ENCODE measurements at places on chromosomes 11 and 22.

DNA sequence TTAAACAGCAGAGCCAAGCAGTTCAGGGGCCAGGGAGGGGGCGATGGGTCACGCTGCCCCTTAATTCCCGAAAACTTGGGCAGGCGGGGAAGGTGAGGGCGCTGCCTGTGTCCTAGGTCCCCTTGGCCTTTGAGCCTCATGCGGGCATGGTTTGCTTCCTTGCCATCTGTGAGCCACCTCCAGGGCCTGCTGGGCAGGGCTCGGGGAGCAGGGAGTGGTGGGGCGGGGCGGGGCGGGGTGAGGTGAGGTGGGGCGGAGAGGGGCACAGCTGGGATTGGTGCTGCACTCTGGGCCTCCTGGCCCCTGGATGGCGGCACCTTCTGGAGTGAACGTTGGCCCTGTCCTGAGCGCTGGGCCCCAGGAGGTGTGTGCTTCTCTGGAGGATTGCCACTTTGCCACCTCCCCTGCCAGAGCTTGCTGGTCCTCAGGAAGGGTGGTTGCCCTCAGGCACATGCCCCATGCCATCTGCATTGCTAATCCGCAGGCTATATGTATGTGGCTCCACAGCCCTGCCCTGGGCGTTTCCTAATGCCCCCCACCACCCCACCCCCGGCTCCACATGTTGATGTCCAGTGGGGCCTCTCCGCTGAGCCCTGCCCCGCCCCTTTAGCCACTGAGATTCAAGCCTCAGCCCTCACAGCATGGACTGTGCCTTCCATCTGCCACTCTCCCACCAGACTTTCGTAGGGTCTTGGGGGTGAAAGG, 352.5 kb downstream of the TBC1D22A start:
- DNase-seq, result no peak

DNA sequence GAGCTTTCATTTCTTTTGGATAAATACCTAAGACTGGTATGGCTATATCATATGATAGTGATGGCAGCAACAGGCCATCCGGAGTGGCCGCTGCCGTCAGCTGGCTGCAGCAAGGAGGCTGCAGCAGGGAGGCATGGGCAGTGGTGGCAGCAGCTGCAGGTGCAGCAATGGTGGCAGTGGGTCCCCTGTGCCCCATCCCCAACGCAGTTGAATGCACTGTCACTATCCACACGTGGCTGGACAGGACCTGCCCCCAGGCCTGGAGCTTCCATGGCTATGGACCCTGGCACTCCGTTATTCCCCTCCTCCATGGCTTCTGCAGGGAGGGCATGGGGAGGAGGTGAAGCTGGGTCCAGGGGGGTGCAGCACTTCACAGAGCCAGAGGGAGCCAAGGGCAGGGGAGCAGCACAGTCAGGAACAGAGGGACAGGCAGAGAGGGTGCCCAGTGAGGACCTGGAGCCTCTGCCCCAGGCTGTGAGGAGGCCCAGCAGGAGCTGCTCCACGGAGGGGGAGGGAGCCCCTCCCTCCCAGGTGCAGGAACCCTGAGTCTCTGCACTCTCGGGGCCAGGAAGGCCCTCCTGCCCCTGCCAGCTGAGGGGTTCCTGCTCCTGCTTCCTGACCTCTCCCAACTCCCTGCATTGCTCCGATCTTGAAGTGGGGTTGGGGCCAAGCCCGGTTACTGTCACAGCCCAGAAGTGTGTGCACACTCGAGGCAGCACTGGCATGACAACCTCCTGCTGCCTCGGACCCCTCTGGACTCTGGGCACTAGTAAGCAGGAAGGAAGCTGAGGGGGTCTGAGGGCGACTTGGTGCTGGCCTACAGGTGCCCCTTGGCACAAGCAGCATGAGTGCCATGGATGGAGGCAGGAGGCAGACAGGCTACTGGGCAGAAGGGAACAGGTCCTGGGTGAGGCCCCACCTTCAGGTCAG, 466.3 kb downstream of the GUCY1A2 start:
- no peak for DNase-seq

- DNase-seq, result no peak
These were observed 48.0 kb upstream of the L3MBTL2 start for GRCh38 chr22:41157083-41157482.

DNA sequence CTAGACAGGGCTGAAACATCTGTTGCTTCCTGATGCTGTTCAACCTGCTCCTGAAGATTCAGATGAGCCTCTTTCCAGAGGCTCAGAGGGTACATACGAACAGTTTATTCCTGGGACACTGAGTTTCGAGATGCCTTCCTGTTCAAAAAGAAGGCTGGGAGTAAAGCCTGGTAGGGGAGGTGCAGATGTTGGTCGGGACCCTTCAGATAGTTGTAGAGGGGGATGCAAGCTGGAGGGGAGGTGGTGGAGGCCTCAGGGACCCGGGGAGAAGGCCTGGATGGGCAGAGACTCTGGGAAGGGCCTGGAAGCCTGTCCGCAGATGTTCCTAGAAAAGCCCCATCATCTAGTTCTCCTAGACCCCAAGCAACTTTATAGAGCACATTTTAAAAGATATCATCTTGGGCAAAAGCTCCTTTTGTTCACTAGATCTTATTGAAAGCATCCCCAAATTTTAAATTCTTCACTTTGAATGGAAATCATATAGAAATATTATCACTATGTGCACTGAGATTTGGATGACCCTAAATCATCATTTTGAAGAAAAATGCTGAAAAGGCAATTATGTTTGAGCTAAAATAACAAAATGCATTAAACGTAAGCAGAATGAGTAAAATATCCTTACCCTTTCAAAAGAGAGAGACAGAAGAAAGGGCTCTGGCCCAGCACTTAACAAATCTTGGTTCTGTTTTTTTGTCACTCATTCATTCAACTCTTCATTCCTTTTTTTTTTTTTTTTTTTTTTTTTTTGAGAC, 41.2 kb downstream of the RTL6 start:
- no peak for DNase-seq

- DNase-seq, result peak; percentile 45
These were observed 26.8 kb downstream of the CLDN25 start for GRCh38 chr11:113806406-113806805.

DNA sequence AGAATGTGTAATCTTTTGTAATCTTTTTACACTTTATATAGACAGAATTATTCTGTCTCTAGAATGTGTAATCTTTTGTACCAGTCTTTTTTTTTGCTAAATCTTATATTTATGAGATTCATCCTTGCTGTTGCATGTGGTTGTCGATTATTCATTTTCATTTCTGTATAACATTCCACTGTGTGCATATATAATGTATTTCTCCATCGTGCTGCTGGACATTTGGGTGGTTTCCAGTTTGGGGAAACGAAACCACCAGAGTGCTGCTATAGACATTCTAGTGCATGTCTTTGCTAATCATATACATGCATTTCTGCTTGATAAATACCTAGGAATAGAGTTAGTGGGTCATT, 146.5 kb downstream of the GRIK4 start:
- DNase-seq, result peak; percentile 56

DNA sequence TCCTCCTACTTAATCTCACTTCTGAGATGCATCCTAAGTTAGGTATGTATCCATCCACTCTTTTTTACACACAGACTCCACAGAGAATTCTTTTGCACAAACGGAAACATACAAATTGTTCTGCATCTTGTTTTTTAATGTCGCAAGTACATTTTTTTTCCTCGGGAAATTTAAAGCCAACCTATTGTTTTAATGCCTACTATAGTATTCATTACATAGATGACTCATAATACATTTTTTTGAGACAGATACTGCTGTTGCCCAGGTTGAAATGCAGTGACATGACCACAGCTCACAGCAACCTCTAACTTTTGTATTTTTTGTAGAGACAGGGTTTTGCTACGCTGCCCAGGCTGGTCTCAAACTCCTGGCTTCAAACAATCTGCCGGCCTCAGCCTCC, 90.8 kb upstream of the TMEM45B start:
- no peak for DNase-seq

GRCh38 chr22:36536717-36537116, 7.8 kb upstream of the EIF3D start:
- no peak for DNase-seq
